CD4-positive, alpha-beta T cell (primary cell): ENCODE measurements at places on chromosomes 6 and 20. TPM values are rescaled to one million over a fixed set of nuclear protein-coding genes. Genes with fewer than 3 reads are reported as not detected.

The COL9A1 gene
- total RNA-seq: not detected

The PRSS35 gene
- not detected for total RNA-seq

DNA sequence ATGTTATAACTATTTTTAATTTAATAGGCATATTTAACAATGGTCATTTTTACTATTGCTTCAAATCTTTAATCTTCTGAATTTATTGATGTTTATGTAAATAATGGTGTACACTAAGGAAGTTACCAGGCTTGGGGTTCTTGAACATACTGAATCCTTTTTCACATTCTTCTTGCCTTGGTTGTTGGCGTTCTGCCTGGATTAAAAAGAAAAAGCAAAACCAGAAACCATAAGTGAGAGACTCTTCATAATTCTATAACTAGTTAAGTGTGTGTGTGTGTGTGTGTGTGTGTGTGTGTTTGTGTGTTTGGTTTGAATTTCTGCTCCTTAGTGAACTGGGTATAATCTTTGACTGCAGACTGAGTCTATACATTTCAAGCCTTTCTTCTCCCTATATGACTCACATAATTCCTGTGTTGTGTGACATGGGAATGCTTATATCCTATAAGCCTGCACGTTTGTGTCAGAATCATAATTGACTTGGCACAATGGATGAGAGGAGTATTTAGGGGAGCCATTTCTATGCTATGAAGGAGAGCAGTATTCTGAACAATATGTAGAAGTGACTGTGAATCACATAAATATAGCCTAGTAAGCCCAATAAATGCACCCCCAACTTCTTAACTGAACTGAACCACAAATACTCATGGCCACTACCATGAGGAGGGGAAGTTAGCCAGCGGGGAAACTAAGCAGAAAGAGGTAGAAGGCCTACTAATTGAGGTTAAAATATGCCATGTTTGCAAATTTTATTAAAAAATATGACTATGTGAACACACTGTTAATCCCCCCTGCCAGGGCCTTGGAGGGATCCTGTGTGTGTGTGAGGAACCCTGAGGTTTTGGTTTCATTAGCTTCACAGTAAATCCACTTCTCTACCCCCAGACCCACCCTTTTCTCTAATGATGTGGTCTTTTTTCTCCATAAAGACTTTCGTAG lies 425.5 kb downstream of the BCKDHB start:
- H3K4me1 ChIP-seq: no peaks in the 10 kb centered on the region
- H3K27me3 ChIP-seq: no peaks in the 10 kb centered on the region
- no peak overlapping the region for H3K4me3 ChIP-seq
- no peak overlapping the region for H3K27ac ChIP-seq

GRCh38 chr6:105191351-105191750 lies 11.5 kb upstream of the POPDC3 start:
- peaks cover 4% of the 10 kb centered on the region for H3K27me3 ChIP-seq
- no peak overlapping the region for H3K27ac ChIP-seq
- H3K4me1 ChIP-seq: no peaks in the 10 kb centered on the region
- no peak for DNase-seq
- no peaks in the 10 kb centered on the region for H3K36me3 ChIP-seq
- no peak overlapping the region for H3K4me3 ChIP-seq

GRCh38 chr20:63350196-63350595 lies 11.0 kb downstream of the CHRNA4 start:
- H3K4me3 ChIP-seq: no peak overlapping the region
- H3K27ac ChIP-seq: no peak overlapping the region
- H3K4me1 ChIP-seq: no peaks in the 10 kb centered on the region

DNA sequence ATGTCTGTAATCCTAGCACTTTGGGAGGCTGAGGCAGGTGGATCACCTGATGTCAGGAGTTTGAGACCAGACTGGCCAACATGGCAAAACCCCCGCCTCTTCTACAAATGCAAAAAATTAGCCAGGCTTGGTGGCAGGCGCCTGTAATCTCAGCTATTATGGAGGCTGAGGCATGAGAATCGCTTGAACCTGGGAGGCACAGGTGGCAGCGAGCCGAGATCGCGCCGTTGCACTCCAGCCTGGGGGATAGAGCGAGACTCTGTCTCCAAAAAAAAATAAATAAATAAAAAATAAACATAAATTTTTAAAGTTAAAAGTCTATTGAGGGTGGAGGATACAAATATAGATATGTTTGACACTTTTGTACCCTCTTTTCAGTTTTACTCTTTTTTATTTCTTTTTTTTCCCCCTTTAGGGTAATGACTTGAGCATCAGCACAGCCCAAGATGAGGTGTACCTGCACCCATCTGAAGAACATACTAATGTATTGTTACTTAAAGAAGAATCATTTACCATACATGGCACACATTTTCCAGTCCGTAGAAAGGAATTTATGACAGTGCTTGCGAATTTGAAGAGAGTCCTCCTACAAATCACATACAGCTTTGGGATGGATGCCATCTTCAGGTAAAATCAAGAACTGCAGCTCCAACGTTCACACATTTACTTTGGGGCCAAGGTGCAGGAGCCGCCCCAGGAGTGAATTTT lies 368.9 kb downstream of the LAMA2 start:
- H3K4me3 ChIP-seq: no peak overlapping the region
- H3K27ac ChIP-seq: no peak overlapping the region
- H3K4me1 ChIP-seq: no peaks in the 10 kb centered on the region
- no peaks in the 10 kb centered on the region for H3K36me3 ChIP-seq

DNA sequence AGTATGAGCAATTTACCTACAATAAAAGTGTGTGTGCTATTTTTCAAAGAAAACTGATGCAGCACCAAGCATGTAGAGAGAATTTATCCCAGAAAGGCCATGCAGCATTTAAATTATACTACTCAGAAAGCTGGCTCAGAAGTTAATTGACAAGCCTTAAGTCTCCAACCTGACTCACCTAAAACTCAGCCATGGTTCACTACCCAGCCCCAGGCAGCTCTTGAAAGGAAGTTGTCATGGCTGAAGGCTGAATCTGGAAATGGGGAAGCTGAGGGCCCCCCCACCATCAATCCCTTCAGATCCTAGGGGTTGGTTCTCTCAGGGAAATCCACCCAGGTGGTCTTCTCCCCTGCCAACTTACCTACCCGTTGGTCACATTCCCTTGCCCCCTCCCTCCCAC lies 19.7 kb downstream of the PPIL6 start:
- H3K4me3 ChIP-seq: no peak overlapping the region
- no peak overlapping the region for H3K27ac ChIP-seq
- H3K27me3 ChIP-seq: no peaks in the 10 kb centered on the region
- H3K36me3 ChIP-seq: no peaks in the 10 kb centered on the region
- no peaks in the 10 kb centered on the region for H3K4me1 ChIP-seq

DNA sequence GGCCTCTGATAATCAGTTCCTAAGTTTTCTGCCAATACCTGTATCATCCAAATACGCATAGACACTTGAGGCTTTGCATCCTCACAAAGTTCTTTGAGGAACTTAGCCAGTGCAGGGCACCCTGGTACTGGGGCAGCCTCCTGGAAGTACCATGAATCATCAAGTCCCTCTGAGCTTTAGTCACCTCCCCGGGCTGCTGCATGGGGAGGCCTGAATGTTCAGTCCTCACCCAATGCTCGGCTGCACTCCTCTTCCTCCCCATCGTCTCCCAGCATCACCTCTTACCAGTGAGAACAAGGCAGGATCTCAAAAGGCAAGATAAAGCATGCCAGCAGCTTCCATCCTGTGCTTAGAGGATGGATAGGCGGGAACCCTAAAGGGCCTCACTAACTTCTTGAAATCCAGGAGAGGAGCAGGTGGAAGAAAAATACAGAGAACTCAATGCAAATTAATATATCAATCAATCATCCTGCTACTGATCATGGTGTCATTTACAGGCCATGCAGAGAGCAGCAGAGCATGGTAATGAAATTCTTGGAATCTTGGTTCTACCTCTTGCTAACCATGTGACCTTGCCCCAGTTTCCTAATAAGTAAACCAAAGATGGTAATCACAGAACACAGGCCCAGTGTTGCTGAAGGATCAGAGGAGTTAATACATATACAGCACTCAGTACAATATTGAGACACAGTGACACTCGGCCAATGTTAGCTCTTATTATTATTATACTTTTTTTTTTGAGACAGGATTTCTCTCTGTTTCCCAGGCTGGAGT lies 4.7 kb upstream of the CCN6 start:
- DNase-seq: no peak
- H3K27me3 ChIP-seq: no peaks in the 10 kb centered on the region
- no peaks in the 10 kb centered on the region for H3K36me3 ChIP-seq
- H3K4me3 ChIP-seq: no peak overlapping the region
- no peak overlapping the region for H3K27ac ChIP-seq

DNA sequence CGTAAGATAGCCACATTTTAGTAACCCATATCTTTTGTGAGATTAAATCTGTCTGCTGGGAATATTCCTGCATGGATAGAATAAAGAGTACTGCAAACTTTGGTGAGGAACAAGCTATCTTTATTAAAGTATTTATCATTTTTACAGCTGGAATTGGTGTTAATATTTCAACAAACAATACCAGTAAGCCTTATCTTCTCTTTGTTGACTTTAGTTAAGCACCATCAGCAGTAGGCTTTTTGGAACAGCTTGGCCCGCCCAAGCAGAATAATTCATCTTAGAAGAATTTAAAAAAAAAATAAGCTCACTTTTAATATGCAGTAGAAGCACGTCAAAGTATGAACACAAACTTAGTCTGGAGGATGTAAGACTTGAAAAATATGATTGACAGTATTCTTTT lies 917.8 kb upstream of the ADGRB3 start:
- H3K4me1 ChIP-seq: no peaks in the 10 kb centered on the region
- H3K4me3 ChIP-seq: no peak overlapping the region
- DNase-seq: no peak
